ENCODE measurements at places on chromosomes 5 and 9.
A peak's percentile ranks its signal among the peaks of the same experiment; 100 is the strongest.

DNA sequence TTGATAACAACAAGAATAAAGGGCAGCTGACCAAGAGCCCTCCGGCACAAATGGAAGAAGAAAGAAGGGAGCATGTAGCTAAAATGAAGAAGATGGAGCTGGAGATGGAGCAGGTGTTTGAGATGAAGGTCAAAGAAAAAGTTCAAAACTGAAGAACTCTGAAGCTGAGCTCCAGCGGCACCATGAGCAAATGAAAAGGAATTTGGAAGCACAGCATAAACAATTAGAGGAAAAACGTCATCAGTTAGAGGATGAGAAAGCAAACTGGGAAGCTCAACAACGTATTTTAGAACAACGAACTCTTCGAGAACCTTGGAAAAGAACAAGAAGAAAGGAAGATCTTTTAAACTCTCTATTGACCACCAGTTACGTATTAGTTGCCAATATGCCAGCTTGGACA is 100.9 kb downstream of the GABBR2 start:
- DNase-seq, result peak; percentile 91

DNA sequence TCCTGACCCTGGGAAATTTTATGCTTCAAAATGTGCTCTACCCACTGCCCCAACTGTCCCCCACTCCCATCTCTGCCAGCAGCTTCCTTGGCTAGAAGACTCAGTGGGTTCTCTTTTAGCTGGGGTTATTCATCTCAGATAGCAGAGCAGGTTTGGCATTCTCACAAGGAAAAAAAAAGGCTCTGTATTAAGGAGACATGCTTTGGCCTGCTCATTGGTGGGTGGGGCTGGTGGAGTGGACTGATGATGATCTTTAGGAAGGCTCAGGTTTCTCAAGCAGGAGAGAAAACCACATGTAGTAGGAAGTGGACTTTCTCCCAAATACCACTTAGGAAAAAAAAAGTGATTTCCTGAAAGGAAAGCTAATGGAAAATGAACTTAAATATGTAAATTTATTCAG is 279.2 kb upstream of the ZNF462 start:
- no peak for DNase-seq

DNA sequence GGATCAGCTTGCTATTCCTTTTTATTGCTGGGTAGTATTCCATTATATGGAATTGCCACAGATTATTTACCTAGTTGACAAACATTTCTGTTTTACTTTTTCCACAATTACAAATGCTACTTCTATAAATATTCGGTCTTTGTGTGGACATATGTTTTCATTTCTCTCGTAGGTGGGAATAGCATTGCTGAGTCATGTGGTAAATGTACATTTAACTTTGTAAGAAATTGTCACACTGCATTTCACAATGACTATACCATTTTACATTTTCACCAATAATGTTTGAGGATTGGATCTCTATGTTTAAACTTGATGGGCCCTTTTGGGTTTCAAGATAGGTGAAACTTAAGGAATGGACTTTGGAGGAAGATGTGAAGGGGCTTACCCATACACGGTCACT is 19.7 kb downstream of the RAI14 start:
- no peak for DNase-seq

GRCh38 chr5:76175051-76175666 is 92.0 kb downstream of the SV2C start:
- peak; percentile 68 for DNase-seq

DNA sequence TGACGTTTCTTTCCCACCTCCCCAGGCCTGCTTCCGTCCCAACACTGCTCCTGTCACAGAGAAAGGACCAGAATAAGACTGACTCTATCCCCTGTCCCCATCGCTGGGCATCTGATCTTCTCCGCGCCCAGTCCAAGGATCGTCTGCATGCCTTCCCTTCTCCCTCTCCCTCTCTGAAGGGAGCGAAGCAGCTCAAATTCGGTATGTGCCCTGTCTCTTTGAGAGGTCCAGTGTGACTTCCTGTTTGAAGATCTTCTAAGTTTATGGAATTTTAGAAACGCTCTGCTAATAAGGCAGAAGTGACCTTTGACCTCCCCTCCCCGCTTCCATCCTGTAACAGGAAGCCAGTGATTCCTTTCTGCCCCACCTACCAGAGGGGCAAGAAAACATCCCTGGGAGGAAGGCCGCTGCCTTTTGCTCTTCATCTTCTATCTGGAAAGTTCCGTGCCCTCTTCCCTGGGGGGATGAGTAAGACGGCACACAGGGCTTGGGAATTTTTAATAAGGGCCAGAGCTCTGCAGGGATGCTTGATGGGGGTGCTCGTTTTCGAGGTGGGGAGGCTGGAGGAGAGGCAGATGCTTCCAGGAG is 40.7 kb upstream of the RNU6ATAC start:
- DNase-seq, result no peak

- no peak for DNase-seq
Observed at GRCh38 chr5:36108758-36109460, 42.2 kb upstream of the UGT3A2 start.

GRCh38 chr9:38009035-38009501 is 60.0 kb downstream of the SHB start:
- no peak for DNase-seq

DNA sequence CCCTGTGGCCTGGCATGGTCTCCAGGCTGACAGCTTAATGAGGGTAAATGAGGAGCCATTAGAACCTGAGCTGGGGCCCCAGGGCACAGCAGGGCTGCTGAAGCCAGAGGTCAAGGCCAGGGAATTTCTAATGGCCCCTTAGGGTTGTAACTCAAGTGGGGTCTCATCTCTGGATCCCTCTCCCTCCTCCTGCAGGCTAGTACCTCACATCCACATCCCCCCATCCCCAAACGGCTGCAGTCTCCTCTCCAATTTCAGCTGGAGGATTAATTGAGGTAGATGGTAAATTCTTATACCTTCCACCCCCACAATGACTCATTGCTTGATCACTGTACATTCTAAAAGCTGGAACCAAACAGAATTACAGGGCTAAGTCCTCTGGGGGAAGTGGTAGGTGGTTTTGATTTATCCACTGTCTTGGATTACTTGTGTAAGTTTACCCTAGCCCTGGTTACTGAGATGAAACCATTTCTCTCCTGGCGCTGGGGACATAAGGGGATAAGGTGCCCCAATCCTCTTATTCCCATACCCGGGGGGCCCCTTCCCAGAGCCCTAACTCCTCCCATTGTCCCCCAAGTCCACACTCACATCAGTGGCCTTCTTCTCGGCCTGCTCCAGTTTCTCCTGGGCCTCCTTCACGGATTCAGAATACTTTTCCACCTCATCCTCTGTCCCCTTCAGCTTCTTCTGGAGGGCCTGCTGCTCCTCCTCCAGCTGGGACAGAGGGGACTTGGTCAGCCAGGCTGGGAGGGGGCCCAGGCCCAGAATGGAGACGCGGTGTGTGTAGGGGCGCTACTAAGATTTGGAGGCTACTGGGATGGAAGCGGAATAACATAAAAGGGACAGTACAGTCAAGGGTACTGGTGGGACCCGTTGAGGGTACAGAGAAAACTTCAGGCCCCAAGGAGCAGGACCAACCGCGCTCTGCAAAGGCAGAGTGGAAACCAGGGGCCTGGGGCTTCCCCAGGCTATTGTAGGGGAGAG is 875 bp downstream of the TPM2 start:
- peak; percentile 41 for DNase-seq

- no peak for DNase-seq
Observed at GRCh38 chr5:52041842-52042241, 658.6 kb downstream of the ISL1 start.
